ENCODE measurements at places on chromosomes 11 and 22.

- no peak for DNase-seq
These were observed 62.8 kb upstream of the BLID start for GRCh38 chr11:122178795-122179194.

DNA sequence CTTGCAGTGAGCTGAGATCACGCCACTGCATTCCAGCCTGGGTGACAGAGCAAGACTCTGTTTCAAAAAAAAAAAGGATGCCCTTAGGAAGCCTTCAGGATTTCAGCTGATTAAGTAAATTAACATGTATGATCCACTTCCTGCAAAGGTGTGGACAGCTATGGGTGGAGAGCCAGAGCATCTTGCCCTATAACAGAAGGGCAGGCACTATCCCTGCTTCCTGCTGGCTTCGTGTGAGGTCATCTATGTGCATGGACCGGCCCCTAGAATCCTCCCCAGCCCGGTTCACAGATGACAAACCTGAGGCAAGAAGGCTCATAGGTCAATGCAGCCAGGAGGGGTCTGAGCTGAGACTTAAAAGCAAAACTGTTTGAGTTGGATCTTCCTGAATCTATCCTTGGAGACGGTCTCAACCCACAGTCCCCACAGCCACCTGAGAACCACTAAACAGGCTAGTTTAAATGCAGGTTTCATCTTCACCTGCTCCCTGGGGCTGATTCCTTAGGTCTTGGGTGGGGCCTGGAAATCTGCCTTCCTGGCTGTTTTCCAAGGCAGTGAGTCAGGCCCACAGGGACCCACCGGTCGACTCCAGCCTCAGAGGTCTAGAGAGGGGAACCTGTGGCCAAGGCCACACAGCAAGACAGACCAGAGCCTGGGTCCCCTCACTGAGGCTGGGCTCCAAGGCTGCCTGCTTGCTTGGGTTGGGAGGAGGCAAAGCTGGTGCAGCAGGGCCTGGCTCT lies 55.2 kb upstream of the MPEG1 start:
- DNase-seq, result no peak

DNA sequence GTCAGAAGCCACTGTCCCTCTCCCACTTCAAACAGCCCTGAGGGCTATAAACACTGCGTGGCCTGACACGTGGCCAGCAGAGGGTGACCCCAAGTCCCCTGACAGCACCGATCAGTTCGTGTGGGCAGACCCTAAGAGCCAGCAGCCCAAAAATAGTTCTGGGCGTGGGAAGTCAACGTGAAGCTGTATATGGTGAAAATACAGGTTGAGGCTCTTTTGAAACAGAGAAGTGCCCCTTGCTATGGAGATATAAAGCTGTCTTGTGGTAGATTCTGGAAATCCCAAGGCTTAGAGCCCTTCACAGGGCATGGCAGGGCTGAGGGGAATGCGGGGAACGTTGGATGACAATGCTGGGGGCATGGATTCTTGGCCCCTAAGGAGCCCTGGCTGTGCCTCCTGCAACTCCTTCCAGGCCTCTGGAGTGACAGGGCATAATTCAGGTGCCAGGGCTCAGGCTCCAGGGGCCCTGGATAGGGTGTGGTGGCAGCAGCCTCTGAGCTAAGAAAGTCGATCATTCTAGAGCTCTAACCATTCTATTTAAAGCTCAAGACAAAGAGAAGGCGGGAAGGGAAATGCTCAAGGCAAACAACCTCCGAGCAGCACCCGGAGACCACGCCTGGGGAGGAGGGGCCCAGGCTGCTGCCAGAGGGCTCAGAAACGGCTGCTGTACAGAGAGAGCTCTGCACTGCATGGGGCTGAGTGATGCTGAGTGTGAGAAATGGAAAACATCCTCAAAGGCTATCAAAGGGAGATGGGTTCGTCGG lies 60.4 kb upstream of the CD5 start:
- DNase-seq, result peak; percentile 67

- no peak for DNase-seq
These were observed 42.6 kb downstream of the CHST1 start for GRCh38 chr11:45622861-45623260.

- no peak for DNase-seq
These were observed 44.0 kb upstream of the AKIP1 start for GRCh38 chr11:8867035-8867434.

Measured in inflammatory macrophage (primary cell).